ENCODE measurements at places on chromosomes 2 and 18.

DNA sequence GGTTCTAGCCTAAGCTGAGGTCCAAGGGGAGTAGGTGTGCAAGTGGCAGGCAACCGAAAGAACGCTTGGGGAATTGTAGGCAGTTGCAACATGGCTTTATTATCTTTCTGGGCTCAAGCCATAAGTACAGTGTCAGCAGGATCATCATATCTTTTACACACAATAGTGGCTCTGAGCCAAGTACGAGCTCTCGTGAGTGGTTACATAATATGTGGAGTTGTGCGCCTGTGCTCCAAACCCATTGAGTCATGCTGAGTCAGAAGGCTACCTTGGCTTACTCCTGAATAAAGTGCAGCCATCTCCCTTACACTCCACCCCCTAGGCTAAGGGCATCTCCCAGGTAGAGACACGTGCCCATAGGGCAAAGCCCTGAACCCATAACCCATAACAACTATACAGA is 233.9 kb downstream of the SATB2 start:
- no peak for DNase-seq

- DNase-seq, result no peak
These were observed 32.4 kb downstream of the INPP4A start for GRCh38 chr2:98477036-98477435.

GRCh38 chr2:129396980-129397599 is 582.4 kb upstream of the RAB6C start:
- peak; percentile 57 for DNase-seq

- DNase-seq, result no peak
These were observed 44.9 kb downstream of the HDLBP start for GRCh38 chr2:241270531-241270930.

GRCh38 chr2:8974016-8974415 is 29.5 kb downstream of the MBOAT2 start:
- no peak for DNase-seq

GRCh38 chr2:150832686-150833085 is 345.2 kb upstream of the RND3 start:
- DNase-seq, result no peak

DNA sequence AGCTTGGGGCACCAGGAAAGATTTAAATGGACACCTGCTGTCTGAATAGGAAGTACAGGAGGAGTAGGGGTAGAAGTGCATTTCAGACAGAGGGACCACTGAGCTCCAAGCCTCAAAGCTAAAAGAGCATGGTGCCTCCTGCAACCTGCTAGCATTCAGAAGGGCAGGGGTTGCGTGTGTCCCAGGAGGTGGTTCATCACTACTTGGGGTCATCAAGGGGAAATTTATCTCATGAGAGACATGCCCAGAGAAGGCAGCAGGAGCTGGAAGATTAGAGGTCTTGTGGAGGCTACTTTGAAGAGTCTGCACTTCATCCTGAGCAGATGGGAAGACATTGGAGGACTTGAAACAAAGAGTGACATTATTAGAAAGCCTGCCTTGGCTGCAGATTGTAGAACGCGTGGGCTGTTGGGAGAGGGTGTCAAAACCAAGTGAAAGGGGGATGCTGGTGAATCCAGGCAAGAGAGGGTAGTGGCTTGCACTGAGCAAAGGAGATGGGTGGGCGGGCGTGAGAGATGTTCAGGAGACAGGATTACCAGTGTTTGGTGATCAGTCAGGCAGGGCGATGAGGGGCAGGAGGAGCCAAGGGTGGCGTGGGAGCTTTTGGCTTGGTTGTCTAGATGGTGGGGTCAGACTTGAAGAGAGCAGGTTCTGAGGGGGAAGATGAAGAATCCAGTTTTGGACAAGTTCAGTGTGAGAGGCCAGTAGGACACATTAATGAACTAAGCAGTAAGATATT is 154.0 kb downstream of the DYSF start:
- no peak for DNase-seq

DNA sequence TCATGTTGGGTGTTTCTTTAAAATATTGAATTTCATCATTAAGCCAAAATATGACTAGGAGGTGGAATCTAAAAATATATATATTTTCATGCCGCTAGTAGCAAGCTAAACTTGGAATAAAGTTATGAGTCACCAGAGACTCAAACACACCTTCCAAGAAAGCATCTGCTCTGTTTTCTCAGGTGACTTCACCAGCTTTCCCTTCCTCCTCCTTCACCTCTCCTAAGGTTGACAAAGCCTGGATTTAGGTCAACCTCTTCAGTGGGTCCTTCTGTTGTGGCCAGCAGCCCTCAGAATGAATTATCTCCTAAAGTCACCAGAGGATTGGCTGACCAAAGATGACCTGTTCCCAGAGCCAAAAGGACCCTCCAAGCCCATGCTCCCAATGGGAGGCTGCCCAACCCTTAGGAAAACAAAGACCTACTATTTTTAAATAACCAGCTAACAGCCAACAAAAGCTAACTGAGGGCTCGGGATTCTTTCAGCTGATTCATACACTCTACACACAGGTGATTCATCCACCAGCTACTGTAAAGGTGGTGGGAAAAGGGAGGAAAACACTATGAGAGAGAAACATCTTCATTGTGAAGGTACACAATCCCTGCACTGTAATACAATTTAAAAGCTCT is 113.9 kb downstream of the MYO5B start:
- no peak for DNase-seq

- no peak for DNase-seq
These were observed 284.3 kb downstream of the CYP26B1 start for GRCh38 chr2:71863396-71863795.

- peak; percentile 96 for DNase-seq
These were observed at the start of gene PLCL1 for GRCh38 chr2:197804049-197804757. TSS of gene PLCL1 (plus strand) at chr2:197804593.

GRCh38 chr2:65164426-65164891 is 34.6 kb upstream of the RAB1A start:
- DNase-seq, result no peak

DNA sequence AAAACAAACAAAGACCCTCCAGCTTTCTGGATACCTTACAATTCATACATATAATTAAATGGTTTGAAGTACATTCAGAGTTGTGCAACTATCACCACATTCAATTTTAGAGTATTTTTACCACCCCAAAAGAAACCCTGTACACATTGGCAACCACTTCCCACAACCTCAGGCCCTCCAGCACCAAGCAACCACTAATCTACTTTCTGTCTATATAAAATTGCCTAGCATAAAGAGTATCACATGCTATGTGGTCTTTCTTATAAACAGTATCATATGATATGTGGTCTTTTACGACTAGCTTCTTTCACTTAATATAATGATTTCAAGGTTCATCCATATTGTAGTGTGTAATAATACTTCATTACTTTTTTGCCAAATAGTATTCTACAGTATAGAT is 7.3 kb downstream of the IER3IP1 start:
- DNase-seq, result no peak

DNA sequence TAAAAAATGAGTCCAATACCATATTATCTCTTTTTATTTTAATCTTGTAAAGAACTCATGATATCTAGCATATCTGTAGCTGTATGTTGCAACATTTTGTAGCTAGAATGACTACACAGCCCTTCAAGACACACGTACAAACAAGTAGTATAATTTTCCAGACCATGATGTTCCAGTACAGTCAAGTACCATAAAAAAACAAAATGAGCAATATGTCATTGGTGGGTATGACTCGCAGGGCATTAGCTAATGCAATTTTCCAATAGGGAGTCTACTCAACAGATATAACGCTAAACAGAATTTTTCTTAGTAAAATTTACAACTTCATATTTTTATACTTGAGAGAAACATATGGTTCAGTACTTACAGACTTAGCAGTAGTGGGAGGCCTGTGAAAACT is 53.6 kb upstream of the UGP2 start:
- no peak for DNase-seq

DNA sequence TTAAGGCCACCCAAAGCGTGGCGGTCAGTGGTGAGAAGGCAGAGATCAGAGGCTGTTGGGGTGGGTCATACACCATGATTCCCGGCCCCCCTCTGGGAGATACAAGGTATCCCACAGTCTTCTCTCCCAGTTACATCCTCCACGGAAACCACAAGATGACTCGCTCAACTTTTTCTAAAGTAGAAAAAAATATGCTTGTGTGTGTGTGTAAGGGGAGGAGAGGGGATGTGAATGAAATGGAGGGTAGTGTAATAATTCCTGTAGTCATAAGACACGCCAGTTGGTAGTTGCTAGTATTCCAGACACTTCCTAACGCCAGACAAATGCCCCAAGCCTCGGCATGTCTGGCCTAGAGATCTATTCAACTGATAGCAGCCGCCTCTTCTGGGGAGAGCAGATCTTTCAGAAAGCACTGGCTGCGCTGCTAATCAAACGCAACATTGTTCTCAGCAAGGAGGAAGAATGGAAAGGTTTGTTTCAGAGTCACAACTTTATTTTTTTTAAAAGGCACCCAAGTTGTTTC is 143.5 kb downstream of the TGIF1 start:
- no peak for DNase-seq

DNA sequence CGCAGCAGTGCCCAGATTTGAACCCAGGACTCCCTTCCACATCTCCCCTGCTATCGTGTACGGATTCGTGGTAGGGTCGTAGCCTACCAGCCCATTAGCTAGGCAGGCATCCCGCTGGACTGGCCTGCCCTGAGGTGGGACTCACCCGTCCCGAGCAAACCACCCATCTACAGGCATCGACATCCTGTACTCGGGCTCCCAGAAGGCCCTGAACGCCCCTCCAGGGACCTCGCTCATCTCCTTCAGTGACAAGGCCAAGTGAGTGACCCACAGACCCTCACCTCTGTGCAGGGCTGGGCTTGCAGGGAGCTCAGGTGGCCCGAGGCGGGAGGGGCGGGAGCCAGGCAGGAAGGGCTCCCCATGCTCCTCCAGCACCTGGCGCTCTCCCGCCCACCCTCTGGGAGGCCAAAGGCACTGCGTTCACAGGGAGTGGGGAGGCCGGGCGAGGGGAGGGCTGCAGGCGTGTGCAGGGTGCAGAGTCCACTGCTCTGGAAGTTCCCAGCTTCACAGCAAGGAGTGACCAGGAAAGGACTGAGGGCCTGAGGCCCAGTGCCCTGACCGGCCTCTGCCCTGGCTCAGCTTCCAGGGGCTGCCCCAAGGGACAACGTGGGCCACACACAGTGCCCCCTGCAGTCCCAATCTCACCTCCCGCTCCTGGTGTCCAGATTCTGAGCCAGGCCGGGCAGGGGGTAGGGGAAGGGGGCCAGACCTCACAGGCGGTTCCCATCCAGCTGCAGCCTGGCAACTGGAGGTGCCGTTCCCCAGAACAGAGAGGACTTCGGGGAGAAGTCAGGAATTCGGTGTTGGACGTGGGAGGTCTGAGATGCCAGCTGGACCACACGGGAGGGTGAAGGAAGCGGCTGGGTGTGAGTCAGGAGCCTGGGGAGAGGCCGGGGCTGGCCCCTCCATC is 5.4 kb downstream of the AGXT start:
- DNase-seq, result no peak

GRCh38 chr2:202589582-202589949 is 45.2 kb upstream of the FAM117B start:
- no peak for DNase-seq

GRCh38 chr2:209097168-209097567 is 326.7 kb upstream of the MAP2 start:
- no peak for DNase-seq

DNA sequence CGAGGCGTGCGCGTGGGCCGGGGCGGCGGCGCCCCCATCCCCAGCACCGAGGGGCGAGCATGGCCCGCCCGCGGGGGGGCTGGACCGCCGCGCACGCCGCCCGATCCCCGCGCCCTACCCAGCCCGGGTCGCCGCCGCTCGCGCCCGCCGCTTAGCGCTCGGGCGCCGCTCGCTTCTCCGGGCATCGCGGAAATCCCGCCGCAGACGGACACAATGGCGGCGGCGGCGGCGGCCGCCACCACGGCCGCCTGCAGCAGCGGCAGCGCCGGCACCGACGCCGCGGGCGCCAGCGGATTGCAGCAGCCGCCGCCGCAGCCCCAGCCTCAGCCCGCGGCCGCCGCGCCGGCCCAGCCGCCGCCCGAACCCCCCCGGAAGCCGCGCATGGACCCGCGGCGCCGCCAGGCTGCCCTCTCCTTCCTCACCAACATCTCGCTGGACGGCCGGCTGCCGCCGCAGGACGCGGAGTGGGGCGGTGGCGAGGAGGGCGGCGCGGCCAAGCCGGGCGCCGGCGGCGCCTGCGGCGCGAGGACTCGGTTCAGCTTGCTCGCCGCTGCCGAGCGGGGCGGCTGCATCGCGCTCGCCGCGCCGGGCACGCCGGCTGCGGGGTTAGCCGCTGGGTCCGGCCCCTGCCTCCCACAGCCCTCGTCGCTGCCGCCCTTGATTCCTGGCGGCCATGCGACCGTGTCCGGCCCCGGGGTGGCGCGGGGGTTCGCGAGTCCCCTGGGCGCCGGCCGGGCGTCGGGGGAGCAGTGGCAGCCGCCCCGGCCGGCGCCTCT is 453 bp downstream of the CABLES1 start:
- peak; percentile 26 for DNase-seq

- DNase-seq, result no peak
These were observed 61.3 kb upstream of the SLC8A1 start for GRCh38 chr2:40513201-40513600.

GRCh38 chr2:160055726-160056108 is 6.7 kb downstream of the PLA2R1 start:
- no peak for DNase-seq

DNA sequence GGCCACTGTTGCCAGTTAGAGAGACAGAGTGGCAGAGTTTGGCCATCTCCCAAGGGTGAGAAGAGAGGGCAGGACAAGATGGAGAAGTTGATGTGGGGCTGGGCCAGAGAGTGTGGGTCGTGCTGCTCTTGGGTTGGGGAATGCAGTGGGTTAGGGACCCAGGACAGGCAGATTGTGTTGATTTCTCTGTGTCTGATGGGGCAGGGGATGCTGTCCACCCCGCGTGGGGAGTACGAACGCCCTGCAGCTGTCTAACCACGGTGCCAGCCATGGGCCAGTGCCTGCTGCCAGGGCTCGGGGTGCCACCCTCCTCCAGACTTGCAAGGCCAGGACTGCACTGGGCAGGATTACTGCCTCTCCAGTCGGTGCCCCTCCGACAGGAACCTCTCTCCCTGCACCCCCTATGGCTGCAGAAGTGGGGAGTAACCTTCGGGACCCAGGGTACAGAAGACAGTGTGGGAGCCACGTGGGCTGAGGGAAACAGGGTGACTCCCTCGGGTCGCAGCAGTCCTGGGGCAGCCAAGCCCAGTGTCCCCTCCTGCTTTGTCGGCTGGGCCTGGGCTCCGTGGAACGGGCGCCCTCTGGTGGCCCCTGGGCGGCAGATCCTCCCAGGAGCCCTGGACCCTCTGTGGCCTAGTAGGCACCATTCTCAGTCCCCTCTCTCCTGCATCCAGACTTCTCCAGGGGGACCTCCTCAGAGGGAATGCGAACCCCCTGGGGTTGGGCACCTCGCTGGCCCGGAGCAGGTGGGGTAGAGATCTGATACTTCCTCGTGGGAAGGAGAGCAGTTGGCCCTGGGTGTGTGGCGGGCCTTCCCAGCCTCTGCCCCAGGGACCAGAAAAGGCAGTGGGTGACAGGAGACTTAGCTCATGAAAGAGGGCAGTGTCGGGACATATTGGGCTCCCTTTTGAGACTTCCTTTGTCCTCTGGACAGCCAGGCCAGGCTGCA is 2.7 kb downstream of the GPC1 start:
- peak; percentile 55 for DNase-seq

- no peak for DNase-seq
These were observed 825.8 kb downstream of the SOCS6 start for GRCh38 chr18:71114550-71115210.
